KBM-7 (cell line): ENCODE measurements at places on chromosomes 2 and 18.

GRCh38 chr18:50644807-50645206 lies 84.9 kb downstream of the MAPK4 start:
- peak; percentile 26 for DNase-seq

DNA sequence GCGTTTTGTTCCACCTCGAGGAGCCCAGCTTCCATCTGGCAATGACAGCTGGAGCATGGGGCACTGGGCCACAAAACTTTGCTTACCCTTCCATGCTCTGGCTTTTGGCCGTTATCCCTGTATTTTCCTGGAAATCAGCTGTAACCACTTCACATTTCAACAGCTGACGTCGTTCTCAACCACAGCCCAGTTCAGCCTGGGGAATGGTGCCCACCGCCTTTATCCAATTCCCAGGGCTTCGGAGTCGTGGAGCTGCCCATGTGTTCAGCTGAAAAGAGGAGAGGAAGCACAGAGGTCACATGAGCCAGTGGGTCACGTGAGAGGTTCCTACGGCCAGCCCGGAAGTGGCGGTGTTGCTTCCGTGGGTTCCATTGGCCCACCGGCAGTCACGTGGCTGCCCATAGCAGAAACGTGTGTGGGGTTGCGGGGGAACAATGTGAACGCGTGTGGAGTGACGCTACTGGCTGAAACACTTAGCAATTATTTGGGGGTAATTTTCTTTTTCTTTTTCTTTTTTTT lies 16.7 kb upstream of the EDAR start:
- no peak for DNase-seq

- no peak for DNase-seq
Measured at GRCh38 chr2:192410319-192410718, 215.6 kb upstream of the TMEFF2 start.

GRCh38 chr2:15760232-15760910 lies 168.7 kb downstream of the DDX1 start:
- DNase-seq: no peak

- no peak for DNase-seq
Measured at GRCh38 chr18:70405052-70405451, 116.2 kb downstream of the SOCS6 start.

- no peak for DNase-seq
Measured at GRCh38 chr18:11850821-11851145, 430 bp upstream of the CHMP1B start.

DNA sequence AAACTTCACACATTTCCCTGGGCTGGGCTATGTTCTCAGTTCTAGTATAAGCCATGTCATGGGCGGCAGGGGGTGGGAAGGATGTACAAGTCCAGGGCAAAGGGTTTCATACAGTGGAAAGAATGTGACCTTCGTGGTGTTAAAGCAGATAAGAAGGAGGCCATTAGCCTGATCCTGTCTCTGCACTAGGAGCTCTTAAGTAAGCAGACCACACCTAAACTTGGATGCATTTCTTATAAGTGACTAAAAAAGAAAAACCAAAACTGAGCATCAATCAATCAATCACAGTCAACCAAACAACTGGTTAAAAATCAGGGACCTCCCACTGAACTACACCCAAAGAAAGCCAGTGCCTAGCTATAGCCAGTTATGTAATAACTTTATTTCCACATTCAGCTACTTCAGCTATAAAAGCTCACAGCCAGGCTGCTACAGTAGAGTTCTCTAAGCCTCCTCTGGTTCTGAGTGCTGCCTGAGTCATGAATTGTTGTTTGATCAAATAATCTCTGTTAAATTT lies 46.8 kb upstream of the RIOK3 start:
- no peak for DNase-seq

- DNase-seq: no peak
Measured at GRCh38 chr2:118112771-118113334, 24.6 kb downstream of the INSIG2 start.

GRCh38 chr2:75716406-75716805 lies 5.7 kb upstream of the GCFC2 start:
- no peak for DNase-seq

DNA sequence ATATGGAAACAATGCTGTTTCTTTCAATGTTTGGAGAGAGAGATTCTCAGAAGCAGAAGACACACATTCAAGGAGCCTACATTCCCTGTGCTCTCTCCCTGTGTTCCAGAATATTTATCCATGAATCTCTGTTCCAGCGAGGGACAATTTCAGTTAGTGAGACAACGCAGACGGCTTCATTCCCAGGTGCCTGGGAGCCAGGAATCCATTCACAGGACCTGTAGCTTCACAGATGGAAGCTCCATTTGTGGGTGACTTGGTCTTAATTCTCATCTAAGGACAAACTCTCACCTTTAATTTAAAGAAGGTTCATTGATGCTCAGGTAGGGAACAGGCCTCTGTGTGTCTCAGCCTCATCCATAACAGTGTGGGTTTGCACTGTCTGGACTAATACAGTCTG lies 1156.6 kb downstream of the RPIA start:
- no peak for DNase-seq

GRCh38 chr2:66439812-66440542 lies 5.1 kb downstream of the MEIS1 start:
- DNase-seq: peak; percentile 44

- peak; percentile 91 for DNase-seq
Measured at GRCh38 chr2:3728104-3729054, 25.0 kb downstream of the DCDC2C start.

DNA sequence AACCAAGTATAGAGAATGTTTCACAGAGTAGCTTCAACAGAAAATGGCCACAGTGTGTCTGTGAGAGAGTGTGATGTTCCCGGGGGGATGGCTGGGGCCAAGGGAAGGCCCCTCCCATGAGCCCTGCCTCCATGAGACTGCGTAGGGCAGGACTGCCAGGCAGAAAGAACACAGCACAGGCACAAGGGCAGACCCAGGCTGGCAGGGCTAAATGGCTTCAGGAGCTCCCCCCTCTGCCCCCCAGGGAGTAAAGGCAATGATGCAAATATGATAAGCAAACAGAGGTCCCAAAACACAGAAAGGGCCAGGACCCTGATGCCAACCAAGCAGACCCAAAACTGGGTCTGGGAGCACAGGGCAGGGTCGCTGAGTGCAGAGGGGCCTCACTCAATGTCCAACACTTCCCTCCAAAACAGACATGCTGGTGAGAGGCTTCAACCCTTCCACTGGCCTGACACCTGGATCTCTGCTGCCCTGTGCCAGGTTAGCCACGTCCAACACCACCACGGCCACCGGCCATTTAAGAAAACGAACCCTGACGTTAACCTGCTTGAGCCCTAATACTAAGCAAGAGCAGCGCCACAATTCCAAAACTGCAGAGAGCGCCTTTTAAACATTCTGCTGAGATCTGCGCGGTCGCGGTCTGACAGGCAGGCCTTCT lies 90.3 kb downstream of the HDAC4 start:
- no peak for DNase-seq

- no peak for DNase-seq
Measured at GRCh38 chr2:234725528-234726264, 226.1 kb upstream of the SH3BP4 start.

- no peak for DNase-seq
Measured at GRCh38 chr18:14577971-14578370, 34.6 kb upstream of the POTEC start.

DNA sequence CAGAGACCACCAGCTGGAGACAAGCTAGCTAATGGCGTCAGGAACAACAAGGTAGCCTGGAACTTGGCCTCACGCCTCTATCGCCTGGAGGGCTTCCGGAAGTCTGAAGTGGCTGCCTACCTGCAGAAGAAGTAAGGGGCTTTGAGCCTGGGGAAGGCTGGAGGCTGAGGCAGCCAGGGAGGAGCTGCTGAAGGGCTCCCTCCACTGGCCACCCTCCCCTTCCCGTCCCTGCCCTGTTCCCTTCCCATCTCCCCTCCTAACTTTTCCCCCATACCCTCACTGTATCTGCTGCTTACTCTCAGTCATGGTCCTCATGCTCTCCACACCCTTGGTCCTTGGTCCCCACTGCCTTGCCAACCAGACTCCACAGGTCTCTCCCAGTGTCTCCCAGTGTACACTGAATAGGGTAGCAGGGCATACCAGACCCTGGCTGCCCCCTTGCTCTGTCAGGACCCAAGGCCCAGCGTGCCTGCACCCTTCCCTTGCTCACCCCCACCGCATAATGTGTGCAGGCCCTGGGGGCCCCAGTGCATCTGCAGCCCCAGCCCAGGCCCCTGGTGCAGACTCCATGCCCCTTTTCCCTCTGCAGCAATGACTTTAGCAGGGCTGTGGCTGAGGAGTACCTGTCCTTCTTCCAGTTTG lies 18.8 kb downstream of the PSD4 start:
- no peak for DNase-seq

DNA sequence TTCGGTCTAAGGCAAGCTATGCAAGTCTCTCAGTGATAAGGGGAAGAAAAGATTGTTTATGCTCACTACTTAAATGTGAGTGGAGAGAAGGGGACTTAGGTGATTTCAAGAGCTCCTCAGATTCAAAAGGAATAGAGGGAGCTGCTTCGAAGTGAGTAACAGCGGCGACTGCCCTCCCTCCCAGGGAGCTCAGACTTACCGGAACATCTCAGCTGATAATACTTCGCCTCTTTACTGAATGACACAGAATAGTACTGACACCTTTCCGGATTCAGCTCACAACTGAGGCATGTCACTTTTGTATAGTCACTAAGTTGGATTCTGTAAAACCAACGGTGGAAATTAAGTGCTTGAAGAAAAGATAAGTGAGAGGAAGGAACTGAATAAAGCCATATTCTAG lies 55.5 kb downstream of the DPP4 start:
- DNase-seq: no peak

DNA sequence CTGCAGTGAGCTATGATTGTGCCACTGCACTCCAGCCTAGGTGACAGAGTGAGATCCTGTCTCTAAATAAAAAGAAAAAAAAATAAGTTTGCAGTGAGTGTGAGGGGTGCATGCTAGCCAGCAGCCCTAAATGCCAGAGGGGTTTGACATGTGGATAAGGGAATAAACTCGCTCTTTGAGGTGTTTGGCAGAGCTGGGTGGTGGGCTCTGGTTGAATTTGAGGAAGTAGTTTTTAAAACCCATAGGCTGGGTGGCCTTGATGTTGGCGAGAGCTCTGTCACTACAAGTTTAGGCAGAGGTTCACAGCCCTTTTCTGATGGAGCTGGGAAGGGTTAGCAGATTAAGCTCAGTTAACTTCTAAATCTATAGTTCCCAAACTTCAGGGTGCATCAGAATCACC lies 3.1 kb downstream of the ANXA4 start:
- peak; percentile 43 for DNase-seq

DNA sequence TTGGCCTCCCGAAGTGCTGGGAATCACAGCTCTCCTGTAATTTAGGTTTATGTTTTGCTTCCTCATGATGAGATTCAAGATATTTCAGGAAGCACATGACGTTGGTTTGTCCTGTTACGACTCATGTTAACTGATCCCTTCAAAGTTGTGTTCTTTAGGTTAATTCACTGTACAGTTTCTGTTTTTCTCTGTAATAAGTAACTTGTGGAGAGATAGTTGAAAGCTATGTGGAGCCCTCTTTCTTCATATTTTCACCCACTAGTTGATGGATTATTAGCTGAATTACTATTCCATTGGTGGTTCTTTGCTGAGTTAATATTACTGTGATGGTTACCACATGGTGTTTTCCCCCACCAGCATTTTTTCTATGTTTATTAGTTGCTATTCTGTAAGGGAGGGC lies 18.3 kb upstream of the CHCHD5 start:
- DNase-seq: no peak

GRCh38 chr2:228646061-228646460 lies 464.6 kb upstream of the SPHKAP start:
- no peak for DNase-seq

DNA sequence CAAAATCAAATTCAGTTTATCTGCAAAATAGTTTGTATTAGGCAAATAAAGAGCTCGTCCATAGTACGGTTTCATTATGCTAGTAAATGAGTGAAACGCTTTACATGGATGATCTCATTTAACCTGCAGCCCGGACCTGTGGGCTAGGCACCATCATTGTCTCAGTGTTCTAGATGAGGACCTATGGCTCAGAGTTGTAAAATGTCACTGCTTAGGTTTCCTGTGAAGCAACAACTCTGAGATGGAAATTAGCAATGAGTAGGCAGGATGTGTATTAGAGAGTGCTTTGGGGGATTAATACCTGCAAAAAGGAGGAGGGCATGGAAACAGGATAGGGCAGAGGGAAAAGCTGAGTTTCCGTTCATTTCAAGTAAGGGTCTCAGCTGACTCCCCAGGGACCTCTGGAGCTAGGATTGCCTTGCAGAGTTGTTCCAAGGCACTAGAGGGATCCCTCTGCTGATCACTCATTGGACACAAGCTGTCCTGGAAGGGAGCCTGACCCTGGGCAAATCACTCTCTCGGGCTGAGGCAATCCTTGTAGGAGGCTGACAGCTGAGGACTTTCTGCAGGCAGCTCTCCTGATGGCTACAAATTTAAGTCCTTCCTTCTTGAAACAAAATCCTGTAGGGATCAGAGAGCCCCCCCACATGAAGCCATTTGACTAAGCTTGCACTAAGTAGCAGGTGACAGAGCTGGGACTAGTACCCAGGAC lies 58.8 kb upstream of the SIX2 start:
- DNase-seq: no peak

DNA sequence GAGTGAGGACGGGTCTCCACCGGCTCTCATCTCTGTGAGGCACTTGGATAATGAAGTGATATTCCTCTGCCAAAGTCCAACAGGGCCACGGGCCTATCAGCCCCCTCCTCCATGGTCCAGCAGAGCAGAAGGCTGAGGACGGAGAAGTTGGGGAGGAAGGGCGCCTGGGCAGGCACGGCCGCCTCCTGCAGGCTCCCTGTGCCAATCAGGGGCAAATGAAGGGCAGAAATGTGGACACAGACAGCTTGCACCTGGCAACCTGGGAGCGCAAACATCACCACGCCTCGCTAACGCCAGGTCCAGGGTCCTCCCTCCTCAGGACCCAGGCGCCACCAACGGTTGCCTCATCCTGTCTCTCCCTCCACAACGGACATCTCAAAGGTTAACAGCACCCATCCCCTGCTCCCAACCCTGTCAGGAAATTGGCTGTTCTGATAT lies 24.3 kb downstream of the SMAD7 start:
- no peak for DNase-seq

DNA sequence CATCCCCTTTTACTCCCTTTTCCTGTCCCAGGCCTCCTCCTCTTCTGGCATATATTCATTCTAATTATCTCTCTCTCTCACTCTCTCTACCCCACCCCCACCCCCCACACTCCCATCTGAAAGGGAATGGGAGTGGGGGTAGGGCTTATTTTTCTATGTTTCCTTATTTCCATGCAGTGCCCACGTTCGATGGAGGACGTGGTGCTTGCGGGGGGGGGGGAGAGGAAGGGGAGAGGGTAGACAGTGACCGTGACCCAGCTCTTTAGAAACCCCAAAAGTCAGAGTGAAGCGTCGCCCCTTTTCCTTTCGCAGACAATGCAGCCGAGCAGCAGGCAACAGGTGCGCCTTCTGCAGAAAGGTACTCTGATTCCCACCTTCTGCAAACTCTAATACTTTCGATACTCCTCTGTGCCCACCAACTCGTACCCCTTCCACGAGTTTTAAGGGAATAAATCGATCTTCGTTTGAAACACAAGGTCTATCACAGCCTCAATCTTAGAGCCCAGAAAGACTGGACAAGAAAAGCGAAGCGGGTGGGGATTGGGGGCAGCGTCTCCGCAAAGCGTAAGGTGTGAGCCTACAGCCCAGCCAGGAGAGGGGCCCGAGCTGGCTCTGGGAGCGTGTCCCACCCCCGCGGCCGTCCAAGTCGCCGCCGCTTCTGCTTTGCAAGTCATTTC lies 891 bp upstream of the NR4A2 start:
- peak; percentile 65 for DNase-seq
